ENCODE measurements at places on chromosomes 6 and 20.

GRCh38 chr6:40391086-40391485 lies 196.1 kb downstream of the LRFN2 start:
- DNase-seq, result no peak

DNA sequence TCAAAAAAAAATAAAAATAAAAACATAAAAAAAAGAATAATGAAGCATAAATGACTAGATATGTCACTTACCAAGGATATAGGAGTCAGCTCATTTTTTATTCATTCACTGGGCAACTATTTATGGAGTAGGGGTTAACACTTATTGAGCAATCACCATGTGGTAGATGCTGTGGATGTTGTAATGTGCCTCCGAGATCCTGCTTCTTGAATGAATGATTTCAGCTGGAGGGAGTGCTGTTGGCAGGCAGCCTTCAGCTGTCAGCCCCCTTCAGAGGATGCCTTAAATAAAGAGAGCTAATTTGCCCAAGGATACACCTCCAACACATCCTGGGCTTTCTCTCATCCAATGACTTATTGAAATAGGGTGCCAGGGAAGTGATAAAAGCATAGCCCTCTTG lies 229.5 kb upstream of the DTNBP1 start:
- DNase-seq, result no peak

DNA sequence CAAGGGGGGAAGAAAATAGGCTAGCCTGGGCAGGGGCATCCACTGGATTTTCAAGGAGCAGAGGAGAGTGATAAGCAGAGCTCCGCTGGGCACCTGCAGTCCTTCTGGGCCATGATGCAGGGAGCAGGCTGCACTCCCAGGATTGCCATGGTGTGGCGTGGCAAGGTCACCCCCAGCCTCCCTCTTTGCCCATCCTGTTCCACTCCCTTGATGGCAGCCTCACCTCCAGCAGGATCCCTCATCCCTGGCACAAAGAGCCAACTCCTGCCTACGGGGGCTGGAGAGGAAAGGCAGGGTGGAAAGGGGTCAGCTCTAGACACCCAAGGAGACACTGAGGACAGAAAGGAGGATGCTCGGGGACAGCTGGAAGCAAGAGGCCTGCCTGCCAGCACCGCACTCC lies 22.4 kb upstream of the MYMX start:
- DNase-seq, result no peak

GRCh38 chr6:10434235-10434634 lies 19.4 kb upstream of the TFAP2A start:
- no peak for DNase-seq

GRCh38 chr6:3520281-3521230 lies 63.7 kb upstream of the SLC22A23 start:
- DNase-seq, result no peak

GRCh38 chr6:48985025-48985424 lies 478.0 kb downstream of the MMUT start:
- no peak for DNase-seq

GRCh38 chr6:152716322-152716721 lies 18.6 kb downstream of the MYCT1 start:
- no peak for DNase-seq

DNA sequence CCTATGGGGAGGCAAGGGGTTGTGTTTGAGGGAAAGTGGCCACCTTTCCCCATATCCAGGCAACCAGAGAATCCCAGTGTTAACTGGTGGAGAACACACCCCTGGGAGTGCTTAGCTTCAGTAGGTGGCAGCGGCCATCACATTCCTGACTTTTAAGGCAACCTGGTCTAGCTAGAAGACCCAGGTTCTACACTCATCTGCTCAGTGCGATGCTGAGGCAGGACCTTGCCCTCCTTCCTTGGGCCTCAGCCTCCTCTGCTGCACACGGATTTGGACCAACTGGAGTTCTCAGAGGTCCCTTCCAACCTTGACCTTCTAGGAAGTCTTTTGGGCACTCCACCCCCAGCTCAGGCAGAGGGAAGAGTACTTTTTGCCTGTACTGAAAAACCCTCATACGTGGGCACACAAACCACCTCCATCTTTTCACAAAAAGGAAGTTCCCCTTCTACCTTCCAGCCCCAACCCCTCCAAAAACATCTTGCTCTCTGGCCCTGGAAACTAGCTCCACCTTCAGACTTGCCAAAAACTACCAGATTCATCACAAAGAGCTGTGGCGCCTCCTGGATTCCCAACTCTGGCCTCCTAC lies 2.9 kb downstream of the CCND3 start:
- DNase-seq, result no peak

GRCh38 chr6:125533710-125534397 lies 215.6 kb upstream of the HEY2 start:
- DNase-seq, result no peak

GRCh38 chr6:85660181-85660611 lies 17.5 kb upstream of the SYNCRIP start:
- DNase-seq, result no peak

GRCh38 chr6:129009851-129010250 lies 126.9 kb downstream of the LAMA2 start:
- no peak for DNase-seq

GRCh38 chr6:169996378-169997051 lies 245.1 kb downstream of the ERMARD start:
- no peak for DNase-seq

- no peak for DNase-seq
Observed at GRCh38 chr6:156280065-156280464, 497.1 kb upstream of the ARID1B start.

- no peak for DNase-seq
Observed at GRCh38 chr6:157665180-157665579, 157.9 kb upstream of the SNX9 start.

- DNase-seq, result no peak
Observed at GRCh38 chr6:54776891-54777290, 69.7 kb upstream of the FAM83B start.

DNA sequence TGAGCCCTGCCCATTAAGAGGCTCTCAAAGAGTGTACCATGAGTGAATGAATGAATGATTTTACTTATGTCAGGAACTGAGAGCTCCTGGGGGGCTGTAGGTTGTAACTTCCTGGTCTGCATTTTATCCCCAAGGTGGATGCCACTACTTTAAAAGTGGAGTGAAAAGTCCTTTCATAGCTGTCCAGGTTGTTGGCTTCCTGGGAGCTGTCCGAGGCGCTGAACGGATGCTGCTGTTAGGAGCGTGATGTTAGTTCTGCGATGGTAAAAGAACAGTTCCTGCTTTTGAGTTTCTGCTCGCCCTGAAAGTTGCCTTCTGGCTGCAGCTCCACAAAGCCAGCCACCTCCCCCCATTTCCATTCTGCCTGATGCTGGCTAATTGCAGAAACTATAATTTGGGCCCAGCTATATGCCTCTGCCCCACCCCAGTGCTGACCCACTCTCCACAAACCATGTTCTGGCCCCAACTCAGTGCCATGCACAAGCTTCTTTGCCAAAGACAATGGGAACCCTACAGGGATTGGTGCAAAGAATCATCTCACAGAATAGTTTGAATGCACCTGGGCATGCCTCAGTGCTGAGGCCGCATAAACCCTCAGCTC lies 330.9 kb upstream of the CDH4 start:
- no peak for DNase-seq

DNA sequence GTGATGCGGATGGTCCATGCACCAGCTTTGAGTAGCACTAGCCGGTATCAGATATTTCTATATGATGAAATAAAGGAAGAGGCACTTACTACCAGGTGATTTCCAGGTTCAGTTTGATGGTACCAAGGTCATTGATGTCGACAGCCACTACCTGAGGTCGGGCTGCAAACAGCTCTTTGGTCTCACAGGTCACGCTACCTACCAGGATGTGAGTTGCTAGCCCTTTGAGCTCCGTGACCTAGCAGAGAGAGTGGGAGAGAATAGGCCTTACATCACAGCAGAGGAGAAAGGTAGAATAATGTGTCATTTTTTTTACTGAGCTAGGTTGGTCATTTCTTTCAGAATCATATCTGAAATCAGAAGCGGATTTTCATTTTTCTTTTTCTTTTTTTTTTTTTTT lies 51.0 kb upstream of the ARMH2 start:
- no peak for DNase-seq

DNA sequence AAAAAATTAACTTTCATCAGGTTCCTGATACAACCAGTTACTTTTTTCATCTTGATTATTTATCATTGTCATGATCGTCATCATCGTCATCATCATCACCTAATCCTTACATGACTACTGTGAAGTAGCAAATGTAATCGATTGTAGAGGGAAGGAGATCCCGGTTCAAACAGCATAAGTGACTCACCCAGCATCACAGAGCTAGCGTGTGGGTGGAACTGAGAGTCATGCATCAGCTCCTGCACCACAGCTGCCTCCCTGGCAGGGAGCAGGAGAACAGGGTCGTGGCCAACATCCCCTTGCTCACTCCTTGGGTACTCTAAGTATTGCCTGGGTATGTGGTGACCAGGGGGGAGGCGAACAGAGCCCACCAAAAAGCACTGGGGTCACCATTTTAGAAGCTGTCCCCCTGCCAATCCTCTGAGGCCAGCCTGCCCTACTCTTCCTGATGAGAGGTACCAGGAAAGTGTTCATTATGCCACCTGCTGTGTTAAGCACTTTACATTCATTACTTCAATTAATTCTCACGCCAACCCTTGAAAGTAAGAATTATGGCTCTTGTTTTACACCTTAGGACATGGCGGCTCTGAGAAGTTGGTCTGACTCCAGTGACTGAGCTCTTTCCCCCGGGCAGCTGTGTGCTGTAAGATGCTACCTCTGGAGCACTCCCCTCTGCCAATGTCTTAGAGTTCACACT lies 425.2 kb downstream of the CD83 start:
- no peak for DNase-seq

GRCh38 chr20:52103335-52103912 lies 88.2 kb downstream of the ZFP64 start:
- DNase-seq, result no peak

DNA sequence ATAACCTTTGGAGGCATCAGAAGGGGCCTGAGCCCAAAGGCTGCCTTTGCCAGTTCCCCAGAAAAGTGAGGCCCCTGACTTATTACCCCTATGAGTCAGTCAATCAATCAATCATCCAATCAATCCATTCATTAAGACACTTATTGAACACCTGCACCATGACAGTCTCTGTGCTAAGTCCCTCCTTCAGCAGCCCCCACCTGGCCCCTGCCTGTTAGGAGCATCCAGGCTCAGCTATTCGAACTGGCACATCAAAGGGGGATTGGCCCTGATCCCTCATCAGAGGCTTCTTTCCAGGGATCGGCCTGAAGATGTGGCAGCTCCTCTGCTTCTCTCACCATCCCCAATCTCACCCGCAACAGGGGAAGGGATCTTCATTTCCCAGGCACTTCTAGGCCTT lies 27.7 kb upstream of the VEGFA start:
- DNase-seq, result no peak

DNA sequence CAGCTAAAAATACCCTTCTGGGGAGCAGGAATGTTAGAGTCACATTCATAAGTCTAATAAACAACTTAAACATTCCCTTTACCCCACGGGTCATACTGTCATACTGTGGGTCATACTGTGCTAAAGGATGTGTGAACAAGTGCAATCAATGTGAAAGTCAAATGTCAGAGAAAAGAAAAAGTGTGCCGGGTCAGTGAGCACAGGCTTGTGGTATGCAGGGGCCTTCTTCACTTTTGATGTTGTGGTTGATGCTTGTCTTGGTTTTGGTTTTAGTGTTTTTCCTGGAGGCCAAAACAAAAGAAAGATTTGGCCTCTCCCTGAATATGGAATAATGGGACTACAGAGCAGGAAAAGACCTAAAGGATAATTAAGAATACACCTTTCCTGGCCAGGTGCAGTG lies 267.9 kb upstream of the PLN start:
- DNase-seq, result no peak

DNA sequence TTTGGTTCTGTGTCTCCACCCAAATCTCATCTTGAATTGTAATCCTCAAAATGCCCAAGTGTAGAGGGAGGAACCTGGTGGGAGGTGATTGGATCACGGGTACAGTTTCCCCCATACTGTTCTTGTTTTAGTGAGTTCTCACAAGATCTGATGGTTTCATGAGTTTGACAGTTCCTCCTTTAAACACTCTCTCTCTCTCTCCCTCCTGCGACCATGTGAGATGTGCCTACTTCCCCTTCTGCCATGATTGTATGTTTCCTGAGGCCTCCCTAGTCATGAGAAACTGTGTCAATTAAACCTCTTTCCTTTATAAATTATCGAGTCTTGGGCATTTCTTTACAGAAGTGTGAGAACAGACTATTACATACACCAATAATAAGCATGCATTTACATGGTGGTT lies 12.1 kb upstream of the EYS start:
- no peak for DNase-seq

DNA sequence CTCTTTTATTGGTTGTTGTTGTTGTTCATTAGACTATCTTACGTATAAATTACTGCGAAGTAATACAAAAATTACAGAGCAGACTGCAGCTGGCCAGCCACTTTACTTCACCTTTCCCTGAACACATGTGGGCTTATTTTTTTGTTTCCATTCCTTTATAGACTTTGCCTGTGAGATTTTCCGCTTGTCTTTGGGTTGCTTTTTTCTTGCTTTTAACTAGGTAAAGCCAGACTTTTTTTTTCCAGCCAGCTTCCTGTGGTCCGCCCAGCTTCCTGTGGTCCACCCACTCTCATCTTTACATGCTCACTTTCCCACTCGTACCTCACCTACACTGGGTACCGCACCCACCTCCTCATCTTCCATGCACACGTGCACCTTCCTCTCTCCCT lies 79.0 kb downstream of the IPCEF1 start:
- DNase-seq, result no peak

DNA sequence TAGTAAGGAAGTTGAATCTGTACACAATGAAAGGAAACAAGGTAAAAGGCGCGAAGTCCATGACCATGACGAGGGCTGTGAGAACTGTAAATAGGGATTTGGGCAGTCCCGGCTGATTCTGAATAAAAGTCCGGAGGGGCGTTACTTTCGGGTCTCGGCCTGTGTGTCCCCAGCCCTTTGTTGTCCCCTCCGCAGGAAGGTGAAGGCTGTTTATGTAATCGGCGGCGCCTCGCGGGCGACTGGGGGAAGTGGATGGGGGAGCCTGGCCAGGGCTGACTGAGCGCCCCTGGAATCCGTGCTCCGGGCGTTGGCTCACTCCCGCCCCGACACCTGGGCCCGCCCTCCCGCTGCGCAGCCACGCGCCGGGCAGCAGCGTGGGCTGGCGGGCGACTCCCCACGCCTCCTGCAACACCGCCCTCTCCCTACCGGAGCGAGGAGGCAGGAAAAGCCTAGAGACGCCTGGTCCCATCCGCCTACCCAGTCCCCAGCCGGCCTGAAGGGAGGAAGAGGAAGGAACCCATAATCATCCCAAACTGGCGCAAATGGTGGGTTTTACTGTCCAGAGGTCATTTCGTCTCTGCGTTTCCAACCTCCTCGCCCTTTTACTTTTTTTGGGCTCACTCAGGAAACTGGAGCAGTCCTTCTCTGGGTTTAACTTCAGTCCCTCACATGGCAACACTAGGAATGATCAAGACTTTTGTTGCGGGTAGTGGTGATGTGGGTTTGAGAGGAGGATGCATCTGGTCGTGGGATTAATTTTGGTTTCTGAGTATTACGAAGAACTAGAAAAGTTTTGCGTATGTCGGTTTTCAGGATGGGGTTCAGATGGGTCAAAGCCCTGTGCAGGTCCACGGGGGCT lies 12.1 kb downstream of the TRIM31 start:
- DNase-seq, result no peak

GRCh38 chr20:17863577-17864292 lies 104.9 kb downstream of the SNX5 start:
- no peak for DNase-seq

All from cerebellum (tissue), 4 donors.